ENCODE measurements at places on chromosomes 1 and 21.

- no peak for DNase-seq
Measured at GRCh38 chr1:200473698-200474371, 64.0 kb upstream of the ZNF281 start.

- no peak for DNase-seq
Measured at GRCh38 chr1:174682419-174683008, 234.8 kb downstream of the GPR52 start.

- no peak for DNase-seq
Measured at GRCh38 chr1:16061266-16061665, 12.2 kb downstream of the FAM131C start.

GRCh38 chr21:36079671-36080070 lies 9.8 kb downstream of the CBR1 start:
- DNase-seq, result no peak

DNA sequence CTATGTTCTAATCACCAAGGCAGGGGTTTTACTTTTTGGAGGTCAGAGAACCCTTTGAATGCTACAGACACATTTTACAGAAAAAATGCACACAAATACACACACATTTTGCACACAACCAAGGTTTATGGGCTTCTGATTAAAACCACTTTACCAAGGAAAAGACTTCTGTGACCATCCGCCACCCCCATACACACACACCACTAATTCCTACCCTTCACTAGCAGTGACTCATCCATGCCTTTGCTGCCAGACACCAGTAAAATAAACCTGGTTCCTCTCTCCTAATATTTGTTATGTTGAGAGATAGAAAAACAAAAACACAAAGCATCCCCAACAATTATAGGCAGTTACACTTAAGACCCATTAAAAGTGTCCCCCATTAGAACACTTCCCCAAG lies 12.9 kb downstream of the PIGM start:
- no peak for DNase-seq

GRCh38 chr1:22613951-22614350 lies 22.5 kb upstream of the C1QA start:
- no peak for DNase-seq

GRCh38 chr1:94332952-94333351 lies 85.2 kb upstream of the ABCD3 start:
- no peak for DNase-seq

DNA sequence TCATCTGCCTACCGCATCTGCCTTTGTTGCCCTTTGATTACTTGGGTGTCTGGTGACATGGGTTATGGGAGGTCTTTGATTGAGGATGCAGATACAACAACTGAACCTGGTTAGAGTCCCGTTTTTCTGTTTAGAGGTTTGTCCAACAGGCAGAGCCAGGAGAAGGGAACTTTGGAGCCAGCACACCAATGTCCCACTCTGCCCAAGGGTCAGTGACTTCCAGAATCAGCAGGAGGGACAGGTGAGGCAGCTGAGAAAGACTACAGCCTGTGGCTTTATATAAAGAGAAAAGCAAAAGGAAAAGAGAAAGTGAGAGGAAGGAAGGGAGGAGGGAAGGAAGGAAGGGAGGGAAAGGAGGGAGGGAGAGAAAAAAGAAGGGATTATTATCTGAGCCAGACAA lies 101.5 kb upstream of the ZNF644 start:
- no peak for DNase-seq

DNA sequence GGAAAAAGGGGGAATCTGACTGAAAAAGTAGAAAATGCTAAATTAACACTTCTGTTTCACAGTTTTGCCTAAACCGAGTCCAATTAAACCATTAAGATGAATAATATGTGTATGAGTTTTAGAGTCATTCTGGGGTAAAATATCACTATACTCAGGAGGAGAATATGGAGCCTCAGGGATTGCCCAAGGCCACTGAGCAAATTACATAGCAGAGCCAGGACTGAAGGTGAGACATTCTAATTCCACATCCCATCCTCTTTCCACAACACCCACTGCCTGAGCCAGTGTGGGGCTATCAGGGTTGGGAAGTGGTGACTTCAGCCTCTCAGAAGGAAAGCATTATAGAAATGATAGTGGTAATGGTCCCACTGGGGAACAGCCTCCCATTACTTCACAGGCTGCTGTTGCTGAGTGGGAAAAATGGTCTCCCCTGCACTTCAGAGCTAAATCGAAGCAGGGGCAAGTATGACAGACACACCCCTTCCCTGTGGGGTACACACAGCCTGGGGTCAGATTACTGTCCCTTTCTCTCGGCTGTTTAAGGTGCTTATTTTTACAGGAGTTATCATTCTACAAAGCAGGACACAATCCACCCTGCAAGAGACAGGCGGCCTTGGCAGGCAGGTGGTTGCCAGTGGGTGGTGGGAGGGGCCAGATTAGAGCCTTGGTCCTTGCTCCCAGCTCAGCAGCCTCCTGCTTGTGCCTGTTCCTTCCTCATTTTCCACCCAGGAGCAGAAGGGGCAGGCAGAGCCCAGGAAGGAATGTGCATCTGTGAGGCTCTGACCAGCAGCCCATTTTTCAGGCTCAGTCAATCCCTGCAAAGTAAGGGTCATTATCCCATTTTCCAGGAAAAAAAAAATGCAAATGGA lies 9.5 kb upstream of the BCAR3 start:
- peak; percentile 22 for DNase-seq

GRCh38 chr1:206703661-206704060 lies 19.0 kb downstream of the MAPKAPK2 start:
- no peak for DNase-seq

- no peak for DNase-seq
Measured at GRCh38 chr1:24323281-24323680, 4.1 kb downstream of the GRHL3 start.

- no peak for DNase-seq
Measured at GRCh38 chr1:81296601-81297000, 504.1 kb upstream of the ADGRL2 start.

DNA sequence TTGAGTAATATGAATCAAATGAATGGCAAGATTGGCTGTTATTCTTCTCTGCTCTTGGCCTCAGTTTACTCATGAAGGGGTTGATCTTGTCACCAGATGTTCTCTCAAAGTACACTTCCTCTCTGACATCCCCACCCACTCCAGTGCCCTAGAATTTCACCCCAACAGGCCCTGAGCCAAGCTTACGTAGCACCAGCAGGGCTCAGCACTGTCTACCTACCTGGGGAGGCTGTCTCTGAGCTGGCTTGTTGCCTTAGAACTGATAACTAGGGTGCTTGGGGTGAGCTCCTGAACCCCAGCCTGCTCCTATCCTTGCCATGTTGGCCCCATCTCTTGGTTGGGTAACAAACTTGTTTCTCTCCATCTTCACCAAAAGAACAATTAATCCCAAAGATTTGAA lies 159.1 kb upstream of the USP24 start:
- DNase-seq, result no peak

DNA sequence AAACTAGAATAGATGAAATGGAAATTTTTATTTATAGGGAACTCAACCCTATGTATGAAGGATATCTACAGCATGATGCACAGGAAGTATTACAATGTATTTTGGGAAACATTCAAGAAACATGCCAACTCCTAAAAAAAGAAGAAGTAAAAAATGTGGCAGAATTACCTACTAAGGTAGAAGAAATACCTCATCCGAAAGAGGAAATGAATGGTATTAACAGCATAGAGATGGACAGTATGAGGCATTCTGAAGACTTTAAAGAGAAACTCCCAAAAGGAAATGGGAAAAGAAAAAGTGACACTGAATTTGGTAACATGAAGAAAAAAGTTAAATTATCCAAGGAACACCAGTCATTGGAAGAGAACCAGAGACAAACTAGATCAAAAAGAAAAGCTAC lies 7.9 kb downstream of the USP1 start:
- no peak for DNase-seq

GRCh38 chr1:205530116-205530515 lies 25.6 kb downstream of the CDK18 start:
- DNase-seq, result no peak

DNA sequence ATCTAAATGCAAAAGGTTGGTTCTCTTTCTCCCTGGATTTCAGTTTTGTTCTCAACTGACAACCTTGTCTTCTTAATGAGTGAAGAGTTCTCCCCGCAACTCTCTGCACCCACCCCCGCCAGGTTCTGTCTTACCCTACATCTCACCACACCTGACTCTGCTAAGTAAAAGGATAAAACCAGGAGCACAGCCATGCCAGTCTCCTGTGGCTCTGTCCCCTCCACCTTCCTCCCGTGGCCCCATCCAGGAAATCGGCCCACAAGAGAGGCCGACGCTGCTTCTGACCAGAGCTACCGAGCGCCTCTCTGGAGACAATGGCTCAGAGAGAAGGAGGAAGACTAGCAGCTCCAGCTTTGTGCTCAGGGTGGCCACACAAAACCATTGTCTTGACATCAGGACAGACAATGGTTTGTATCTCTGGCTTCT lies 72.2 kb downstream of the PLEKHA6 start:
- no peak for DNase-seq

DNA sequence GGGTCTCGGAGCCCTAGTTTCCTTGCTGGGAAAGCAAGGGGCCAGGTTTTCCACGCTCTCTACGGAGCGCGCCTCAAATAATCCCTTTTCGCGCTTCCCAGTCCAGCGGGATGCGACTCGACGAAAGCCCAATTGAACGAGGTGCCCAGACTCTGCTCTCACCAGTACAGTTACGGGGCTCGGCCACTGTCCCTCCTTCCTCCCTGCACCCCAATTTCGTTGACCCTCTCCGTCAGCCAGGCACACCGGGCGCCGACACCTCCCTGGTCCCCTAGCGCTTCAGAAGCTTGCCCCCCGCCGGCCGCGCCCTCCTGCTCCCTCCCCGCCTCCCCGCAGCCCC lies 389 bp downstream of the SEMA6C start:
- DNase-seq, result no peak

- DNase-seq, result no peak
Measured at GRCh38 chr1:166063701-166064100, 103.1 kb downstream of the FAM78B start.

- DNase-seq, result no peak
Measured at GRCh38 chr1:230348386-230349019, 77.6 kb downstream of the PGBD5 start.

DNA sequence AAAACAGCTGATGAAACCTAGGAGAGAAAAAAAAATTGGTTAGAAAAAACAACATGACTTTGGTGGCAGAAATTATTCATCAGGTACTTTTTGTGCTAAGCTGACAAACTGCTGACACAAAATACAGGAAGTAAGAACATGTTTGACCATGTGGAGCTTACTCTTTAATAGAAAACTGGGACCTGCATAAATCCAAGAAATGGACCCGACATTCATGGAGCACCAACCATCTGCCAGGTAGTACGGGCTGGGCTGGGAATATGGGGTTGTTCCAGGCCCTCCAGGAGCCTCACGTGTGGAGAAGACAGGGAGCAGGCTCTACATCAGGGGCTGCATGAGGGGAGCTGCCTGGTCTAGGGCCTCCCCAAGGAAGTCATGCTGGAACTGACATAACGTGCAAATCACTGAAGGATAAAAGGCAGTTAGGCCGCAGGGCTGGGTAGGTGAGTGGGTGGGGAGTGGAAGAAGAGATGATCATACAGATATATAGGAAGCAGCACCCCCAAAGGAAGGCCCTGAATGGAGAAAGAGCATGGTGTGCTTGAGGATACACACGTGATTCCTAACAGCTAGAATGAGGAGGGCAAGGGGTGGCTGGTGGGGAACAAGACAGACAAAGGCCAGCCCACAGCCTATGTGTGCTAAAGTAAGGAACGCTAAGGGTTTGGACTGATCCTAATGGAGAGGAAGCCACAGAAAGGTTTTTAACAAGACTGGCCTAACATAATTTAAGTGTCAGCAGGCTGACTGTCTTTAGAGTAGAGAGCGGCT lies 26.1 kb downstream of the CD58 start:
- no peak for DNase-seq

GRCh38 chr1:8091691-8092090 lies 65.6 kb upstream of the ERRFI1 start:
- no peak for DNase-seq

- no peak for DNase-seq
Measured at GRCh38 chr1:39003281-39003680, 12.2 kb downstream of the AKIRIN1 start.

DNA sequence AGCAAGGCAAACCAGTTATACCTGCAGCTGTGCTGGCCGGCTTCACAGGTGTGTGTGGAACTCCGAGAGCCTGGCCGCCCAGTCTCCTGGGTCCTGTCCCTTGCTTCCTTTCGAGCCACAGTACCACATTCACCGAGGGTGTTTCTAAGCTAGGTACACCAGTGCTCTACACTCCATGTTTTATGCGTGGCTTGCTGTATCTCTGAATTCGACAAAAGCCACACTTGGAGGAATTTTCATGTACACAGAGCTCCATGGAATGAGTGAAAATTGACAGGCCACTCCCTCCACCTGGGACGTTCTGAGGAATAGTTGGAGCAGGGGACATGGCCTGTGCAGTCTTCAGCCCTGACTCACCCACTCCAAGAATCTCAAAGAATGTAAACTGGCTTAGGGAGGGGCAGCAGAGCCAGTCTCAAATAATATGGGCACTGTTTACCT lies 14.0 kb downstream of the ETS2 start:
- DNase-seq, result no peak

- DNase-seq, result no peak
Measured at GRCh38 chr1:214422137-214422671, 129.2 kb downstream of the PTPN14 start.

GRCh38 chr1:185632659-185633423 lies 101.3 kb upstream of the HMCN1 start:
- DNase-seq, result no peak

- DNase-seq, result no peak
Measured at GRCh38 chr1:179448437-179449149, 82.8 kb downstream of the AXDND1 start.

DNA sequence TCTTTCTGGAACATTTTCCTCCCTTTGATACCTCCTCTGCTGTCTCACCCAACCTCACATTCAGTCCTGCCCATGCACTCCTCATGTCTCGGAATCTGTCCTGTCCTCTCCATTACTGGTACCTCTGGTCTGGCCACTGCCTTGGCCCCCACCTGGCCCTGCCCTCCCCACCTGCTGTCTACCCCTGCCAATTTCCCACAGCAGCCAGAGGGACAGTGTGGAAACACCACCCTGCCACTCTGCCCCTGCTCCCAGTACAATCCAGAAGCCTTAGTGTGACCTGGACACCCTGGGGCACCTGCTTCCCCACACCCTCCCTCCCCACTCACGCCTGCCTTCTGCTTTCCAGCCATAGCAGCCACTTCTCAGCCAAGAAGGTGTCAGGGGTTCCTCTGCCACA lies 534.4 kb downstream of the MATN1 start:
- DNase-seq, result no peak

- DNase-seq, result no peak
Measured at GRCh38 chr1:234887016-234887900, 241.4 kb downstream of the TOMM20 start.
